ENCODE measurements at places on chromosomes 2 and 18.
A peak's percentile ranks its signal among the peaks of the same experiment; 100 is the strongest.

- peak; percentile 21 for DNase-seq
Observed at GRCh38 chr2:50529600-50530218, 502.2 kb downstream of the NRXN1 start.

DNA sequence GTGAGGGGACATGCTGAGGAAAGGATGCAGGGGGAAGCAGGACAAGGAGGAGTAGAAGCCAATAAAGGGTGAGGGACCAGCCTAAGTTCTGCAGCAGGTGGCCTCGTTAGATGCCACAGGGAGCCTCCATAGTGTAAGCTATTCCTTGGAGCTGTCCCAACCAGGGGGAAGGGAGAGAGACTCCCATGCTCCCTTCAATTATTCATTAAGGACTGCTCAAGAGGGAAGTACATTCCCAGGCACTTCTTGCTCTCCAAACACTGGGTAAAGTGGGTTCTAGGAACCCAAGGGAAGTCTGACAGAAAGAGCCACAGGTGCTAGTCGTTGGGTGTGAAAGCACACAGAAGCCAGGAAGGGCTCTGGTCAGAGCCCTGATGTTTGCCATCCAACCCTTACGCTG lies 193.7 kb downstream of the SLC39A10 start:
- DNase-seq, result no peak

- no peak for DNase-seq
Observed at GRCh38 chr2:120922571-120923332, 187.1 kb downstream of the GLI2 start.

DNA sequence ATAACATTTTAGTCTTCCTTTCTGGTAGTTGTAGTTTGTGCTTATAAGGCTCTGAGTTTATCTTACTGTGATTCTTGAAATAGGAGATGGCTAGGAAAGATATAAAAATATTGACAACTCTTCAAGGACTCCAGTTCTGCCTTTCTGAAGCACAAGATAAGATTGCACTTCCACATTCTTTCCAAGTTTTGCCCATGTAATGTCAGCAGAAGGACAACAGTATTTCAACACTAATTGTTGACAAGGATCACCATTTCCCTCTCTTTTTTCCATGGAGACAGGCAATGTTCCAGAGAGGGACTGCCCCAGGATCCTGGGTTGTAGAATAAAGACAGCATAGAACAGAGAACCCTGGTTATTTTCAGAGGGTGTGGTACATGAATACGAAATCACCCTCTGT lies 279.1 kb upstream of the CNTNAP5 start:
- no peak for DNase-seq

GRCh38 chr2:98608962-98609604 lies 694 bp downstream of the UNC50 start:
- peak; percentile 15 for DNase-seq

DNA sequence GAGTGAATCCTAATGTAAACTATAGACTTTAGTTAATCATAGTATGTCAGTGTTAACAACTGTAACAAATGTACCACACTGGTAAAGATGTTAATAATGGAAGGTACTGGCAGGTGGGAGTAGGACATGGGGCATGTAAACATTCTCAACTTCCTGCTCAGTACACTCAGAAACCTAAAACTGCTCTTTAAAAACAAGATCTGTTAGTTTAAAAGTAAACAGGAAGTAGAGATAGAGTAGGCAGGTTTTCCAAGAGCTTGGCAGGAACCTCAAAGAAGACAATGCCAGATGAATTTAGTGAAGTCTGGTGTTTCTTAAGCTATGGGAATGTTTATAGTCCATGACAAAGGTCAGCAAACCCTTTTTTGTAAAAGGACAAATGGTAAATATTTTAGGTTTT lies 46.6 kb downstream of the CCDC138 start:
- DNase-seq, result peak; percentile 43

DNA sequence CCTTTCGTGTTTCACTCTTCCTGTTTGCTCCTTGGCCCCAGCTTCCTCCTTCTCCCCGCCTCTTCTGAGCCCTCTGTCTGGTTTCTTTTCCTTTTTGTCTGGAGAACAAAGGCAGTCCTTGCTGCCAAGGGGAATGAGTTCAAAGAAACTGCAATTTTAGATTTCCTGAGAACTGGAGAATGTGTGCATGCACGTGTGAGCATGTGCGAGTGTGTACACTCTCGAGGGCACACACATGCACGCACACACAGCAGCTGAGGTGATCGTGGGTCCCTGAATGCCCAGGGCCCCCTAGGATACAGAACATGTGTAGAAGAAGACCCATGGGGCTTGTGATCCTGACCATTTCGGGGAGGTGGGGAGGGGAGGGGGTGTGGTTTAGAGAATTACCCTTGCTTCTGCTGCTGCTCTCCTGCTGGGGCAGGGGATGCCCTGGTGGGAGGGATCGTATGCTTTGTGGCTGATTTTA lies 151.8 kb downstream of the DYSF start:
- DNase-seq, result no peak

- DNase-seq, result peak; percentile 67
Observed at GRCh38 chr2:28393114-28393836, 617 bp downstream of the FOSL2 start.

- peak; percentile 68 for DNase-seq
Observed at GRCh38 chr2:36663851-36664695, 32.4 kb upstream of the VIT start.

- peak; percentile 39 for DNase-seq
Observed at GRCh38 chr2:210199186-210199765, 26.0 kb downstream of the ACADL start.
